ENCODE measurements at places on chromosomes 6 and 20.
A peak's percentile ranks its signal among the peaks of the same experiment; 100 is the strongest.

- no peak for DNase-seq
These were observed 4.6 kb upstream of the DSTN start for GRCh38 chr20:17565169-17565845.

GRCh38 chr6:111837641-111838500, 35.4 kb downstream of the FYN start:
- DNase-seq = peak; percentile 70

GRCh38 chr6:56148488-56149186, 98.7 kb downstream of the COL21A1 start:
- DNase-seq = no peak

DNA sequence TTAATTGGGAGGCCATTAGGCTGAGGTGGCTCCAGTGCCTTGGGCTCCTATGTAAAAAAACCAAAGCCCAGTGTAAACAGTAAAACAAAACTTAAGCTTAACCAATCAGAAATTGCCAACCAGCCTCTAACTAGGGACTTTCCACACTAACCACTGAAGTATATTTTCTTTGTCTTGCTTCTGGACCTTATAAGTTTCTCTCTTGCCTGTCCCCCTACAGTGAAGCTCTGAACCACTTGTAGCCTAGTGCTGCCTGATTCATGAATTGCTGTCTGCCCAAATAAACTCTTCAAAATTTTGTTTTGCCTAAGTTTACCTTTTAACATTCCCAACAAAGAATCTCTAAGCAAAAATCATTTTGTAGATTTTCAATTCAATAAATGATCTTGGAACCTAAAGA, 28.2 kb downstream of the POPDC3 start:
- DNase-seq = no peak

GRCh38 chr6:14549304-14549770, 431.8 kb downstream of the CD83 start:
- DNase-seq = no peak

- no peak for DNase-seq
These were observed 121.7 kb downstream of the NKAIN2 start for GRCh38 chr6:123925350-123925749.

DNA sequence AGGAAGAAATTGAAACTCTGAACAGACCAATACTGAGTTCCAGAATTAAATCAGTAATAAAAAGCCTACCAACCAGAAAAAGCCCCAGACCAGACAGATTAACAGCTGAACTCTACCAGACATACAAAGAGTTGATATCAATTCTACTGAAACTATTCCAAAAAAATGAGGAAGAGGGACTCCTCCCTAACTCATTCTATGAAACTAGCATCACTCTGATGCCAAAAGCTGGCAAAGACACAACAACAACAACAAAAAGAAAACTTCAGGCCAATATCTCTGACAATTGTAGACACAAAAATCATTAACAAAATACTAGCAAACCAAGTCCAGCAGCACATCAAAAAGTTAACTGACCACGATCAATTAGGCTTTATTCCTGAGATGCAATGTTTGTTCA, 246.0 kb upstream of the RUNX2 start:
- no peak for DNase-seq

- no peak for DNase-seq
These were observed 8.0 kb upstream of the TCF15 start for GRCh38 chr20:617934-618690.

DNA sequence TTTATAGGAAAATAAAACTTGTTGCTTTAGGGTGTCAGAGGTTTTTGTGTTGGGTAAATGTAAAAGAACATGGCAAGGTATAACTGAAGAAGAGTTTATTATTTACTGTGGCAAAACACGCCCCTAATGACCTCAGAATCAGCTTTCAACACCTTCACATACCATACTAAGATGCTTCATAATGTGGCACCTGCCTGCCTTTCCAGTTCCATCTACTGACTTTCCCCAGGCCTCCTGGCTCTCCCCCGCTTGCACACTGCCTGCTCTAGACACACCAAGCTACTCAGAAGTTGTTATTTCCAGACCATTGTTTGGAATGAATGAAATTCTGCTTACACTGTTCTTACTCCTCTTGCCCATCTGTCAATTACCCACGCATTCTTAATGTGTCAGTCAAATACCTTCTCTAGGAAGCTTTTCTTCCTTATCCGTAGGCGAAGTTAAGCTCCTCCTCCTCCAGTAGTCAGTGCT, 1.8 kb downstream of the TIAM2 start:
- DNase-seq = no peak

GRCh38 chr20:9129756-9130155, 60.9 kb downstream of the PLCB4 start:
- DNase-seq = no peak

DNA sequence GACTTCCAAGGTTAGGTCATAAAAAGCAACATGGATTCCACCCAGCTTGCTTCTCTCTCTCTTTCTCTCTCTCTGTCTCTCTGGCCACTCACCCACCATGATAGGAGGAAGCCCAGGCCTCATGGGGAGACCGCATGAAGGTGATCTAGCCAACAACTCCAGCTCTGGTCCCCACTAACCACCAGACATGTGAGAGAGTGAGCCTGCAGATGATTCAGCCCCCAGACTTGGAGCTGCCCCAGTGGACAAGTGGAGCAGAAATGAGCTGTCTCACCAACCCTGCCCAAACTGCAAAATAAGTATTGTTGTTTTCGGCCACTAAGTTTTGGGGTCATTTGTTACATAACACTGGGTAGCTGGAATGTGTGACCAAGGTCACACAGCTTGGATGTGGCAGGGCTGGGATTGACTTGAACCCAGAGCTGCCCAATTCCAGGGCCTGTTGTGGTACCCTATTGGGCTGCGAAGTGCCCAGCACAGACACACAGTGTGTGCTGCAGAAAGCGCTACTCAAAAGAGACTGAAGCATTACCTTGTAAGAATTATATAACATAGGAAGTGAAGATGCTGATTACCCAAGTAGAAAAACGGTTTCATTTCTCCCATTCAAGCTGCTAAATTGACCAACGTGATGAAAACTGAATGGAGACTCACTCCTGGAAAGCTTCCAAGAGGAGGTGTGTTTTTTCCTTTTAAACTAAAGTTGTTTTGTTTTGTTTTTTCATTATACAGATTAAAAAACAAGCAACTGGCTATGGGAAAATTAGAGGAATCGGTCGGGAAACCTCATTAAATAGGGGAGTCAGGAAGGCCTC, 9.1 kb upstream of the TLDC2 start:
- no peak for DNase-seq

DNA sequence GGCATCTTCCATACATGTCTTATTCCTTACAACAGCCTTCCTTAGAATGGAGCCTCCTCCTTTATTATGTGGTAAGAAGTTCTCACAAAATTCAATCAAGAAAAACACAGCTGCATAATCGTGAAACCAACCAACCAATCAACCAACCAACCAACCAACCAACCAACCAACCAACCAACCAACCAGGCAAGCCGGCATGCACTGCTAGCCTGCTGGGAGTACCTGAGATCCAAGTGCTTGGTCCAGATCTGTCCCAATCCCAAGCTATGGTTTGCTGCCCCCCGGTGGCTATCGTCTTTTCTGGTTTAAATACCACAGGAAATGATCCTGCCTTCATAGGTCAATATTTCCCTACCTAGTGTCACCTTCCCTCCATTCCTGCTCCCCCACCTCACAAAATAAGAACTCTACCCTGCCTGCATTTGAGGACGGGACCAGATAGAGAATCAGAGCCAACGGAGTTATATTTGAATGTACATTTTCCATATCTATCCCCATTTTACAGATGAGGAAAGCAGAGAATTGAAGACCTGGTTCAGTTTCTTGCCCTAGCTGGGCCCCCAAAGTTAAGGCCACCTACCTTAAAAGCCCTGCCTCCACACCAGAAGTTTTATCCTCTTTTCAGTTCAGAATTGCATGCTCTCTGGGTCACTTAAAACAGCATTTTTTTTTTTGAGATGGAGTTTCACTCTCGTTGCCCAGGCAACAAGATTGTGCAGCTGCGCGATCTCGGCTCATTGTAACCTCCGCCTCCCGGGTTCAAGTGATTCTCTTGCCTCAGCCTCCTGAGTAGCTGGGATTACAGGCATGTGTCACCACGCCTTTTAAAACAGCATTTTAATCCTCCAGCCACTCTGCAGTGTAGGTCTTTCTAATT, 27.1 kb downstream of the RAB44 start:
- peak; percentile 77 for DNase-seq

GRCh38 chr6:24480705-24481104, 8.7 kb downstream of the GPLD1 start:
- no peak for DNase-seq

GRCh38 chr6:97025088-97025487, 100.6 kb downstream of the KLHL32 start:
- DNase-seq = no peak

- no peak for DNase-seq
These were observed 24.6 kb upstream of the SERPINB1 start for GRCh38 chr6:2866171-2866846.

GRCh38 chr20:63767456-63767855, 27.9 kb downstream of the SLC2A4RG start:
- DNase-seq = no peak
